HFFc6 (cell line): ENCODE measurements at places on chromosomes 5 and 9. TPM values are rescaled to one million over a fixed set of nuclear protein-coding genes. Genes with fewer than 3 reads are reported as not detected.

GRCh38 chr5:152364899-152365298 lies 40.2 kb downstream of the NMUR2 start:
- no peak for DNase-seq

GRCh38 chr5:171975262-171975876 lies 31.1 kb downstream of the FBXW11 start:
- DNase-seq = peak; percentile 18

DNA sequence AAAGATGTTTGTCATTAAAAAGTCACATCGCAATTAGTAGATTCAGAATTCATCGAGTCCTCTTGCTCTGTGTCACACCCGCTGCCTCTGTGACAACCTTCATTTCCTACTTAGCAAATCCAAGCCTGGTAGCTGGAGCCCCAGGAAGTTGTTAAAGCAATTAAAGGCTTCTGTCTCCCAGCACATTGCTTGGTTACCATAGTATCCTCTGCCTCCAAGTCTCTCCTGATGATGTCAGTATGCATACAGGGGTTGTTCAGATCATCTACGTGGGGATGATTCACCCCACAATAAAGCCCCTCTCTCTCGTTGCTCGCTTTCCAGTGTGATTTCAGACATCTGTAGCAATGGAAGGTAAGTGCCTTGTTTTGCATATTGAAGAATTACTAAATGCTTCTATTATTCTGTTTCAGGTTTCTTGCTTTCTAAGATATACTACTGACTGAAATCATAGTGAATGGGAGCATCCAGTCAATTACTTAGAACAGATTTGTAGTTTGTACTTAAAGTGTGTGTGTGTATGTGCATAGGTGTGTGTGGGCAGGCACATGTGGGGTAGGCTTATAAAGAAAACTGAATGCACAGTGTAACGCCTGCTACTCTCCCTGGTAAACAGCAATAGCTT lies 52.9 kb downstream of the PAM start:
- DNase-seq = peak; percentile 68

GRCh38 chr9:92350740-92351133 lies 25.0 kb downstream of the CENPP start:
- DNase-seq = no peak

- DNase-seq = no peak
Measured at GRCh38 chr5:133712562-133712961, 100.2 kb upstream of the FSTL4 start.

DNA sequence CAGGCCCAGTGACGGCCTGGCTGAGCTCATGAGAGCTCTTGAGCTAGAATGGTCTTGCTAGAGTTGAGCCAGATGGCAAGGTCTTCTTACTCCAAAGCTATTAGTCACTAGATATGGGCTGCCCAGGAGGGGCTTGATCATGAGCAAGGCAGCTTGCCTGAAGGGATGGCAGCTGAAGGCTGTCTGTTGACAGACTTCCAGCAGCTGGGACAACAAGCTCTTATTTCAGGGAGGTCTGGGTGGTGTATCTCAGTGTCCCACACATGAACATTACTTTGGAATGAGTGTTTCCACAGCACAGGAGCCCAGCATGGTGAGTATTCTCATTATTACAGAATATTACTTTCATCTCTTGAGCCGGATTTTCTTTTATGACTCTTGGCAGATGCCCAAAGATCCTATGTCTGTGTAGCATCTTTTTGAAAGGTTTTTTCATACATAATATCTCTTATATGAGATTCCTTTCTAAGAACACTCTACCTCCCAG lies 414.1 kb downstream of the ARHGEF28 start:
- peak; percentile 77 for DNase-seq

DNA sequence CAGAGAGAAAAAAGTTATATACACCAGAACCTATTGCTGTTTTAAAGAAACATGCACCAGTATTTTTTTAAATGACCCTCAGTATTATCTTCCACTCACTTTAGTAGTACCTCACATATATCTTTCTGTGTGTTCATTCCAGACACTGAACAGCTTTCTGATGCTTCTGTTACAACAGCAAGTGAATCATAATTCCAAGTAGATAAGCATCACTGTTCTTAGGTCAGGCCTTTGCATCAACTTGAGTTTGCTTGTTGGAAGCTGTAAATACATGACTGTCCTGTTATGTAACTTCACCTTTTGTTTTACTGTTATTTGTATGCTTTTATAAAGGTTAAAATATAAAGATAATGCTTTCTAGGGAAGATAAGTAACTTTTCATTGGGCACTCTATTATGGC lies 184.4 kb downstream of the ISL1 start:
- DNase-seq = peak; percentile 1

- DNase-seq = no peak
Measured at GRCh38 chr9:35464141-35465025, 25.5 kb upstream of the RUSC2 start.

DNA sequence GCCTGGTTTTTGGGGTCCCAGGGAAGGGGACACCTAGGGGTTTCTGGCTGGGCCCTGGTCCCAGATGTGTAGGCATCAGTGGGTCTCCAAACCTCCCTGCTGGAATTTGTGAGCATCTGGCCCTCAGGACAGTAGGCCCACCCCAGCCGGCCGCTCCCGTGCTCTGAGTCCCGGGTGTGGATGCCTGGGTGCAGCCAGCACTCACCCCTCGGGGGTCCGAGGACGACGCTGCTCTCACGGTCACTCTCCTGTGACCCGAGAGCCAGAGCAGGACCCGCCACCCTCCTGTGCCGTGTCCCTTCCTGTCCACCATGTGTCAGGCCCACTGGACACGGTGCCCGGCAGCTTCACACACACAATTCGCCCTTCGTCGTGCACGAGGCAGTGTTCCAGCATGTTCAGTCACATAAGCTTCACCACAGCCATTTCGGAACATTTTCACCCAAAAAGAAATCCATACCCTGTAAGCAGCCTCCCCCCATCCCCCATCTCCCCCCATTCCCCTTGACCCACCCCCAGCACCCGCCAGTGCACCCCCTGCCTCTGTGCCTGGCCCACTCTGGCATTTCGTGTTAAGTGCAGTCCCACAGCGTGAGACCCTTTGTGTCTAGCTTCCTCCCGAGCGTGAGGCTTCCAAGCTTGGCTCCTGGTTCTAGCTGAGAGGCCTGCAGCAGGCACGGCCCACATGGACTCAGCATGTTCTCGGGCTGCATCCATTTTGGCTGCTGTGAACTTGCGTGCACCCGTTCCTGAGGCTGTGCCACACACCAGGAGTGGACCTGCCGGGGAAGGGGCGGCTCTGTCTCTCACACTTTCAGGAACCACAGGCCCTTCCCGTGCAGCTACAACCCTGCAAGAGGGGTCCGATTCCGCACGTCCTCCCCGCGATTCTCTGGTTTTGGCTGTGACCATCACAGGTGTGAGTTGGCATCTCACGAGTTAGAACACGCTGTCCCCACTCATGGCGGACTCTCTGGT lies 40.5 kb downstream of the NKD2 start:
- no peak for DNase-seq

DNA sequence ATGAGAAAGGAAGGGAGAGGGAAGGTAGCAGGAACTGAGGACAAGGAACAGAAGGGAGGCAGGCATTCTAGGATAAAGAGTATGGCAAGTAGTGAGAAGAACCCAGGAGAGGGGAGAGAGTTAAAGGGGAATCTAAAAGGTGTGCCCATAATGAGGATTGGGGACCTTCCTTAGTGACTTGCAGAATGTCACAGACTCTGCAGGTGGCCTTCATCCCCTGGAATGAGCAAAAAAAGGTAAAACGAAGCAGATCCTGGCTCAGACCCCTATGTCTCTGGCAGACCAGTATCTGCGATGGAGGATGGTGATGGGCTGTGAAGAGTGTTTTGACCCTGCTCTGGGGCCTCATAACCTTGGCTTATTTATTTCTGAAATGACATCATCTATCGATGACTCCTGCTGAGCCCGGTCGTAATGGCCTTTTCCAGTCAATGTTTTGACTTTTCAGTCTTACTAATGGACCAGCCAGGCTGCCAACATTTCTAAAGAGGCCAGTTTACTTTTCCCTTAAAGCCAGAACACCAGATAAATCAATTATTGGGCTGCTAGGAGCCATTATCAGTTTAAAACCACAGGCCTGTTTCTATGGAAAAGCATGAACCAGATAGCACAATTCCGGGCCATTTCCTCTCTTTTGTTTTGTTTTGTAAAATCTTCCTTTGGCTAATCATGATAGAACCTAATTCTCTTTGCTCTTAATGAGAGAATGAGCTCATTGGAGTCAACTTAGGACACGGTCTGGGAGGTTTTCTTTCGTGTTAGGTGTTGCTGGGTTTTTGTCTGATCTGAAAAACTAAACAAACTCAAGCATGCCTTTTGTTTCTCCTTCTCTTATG lies 3.1 kb downstream of the TMOD1 start:
- no peak for DNase-seq

GRCh38 chr5:23459214-23459613 lies 48.2 kb upstream of the PRDM9 start:
- DNase-seq = no peak

- no peak for DNase-seq
Measured at GRCh38 chr9:94269264-94269663, 10.2 kb downstream of the ZNF169 start.

DNA sequence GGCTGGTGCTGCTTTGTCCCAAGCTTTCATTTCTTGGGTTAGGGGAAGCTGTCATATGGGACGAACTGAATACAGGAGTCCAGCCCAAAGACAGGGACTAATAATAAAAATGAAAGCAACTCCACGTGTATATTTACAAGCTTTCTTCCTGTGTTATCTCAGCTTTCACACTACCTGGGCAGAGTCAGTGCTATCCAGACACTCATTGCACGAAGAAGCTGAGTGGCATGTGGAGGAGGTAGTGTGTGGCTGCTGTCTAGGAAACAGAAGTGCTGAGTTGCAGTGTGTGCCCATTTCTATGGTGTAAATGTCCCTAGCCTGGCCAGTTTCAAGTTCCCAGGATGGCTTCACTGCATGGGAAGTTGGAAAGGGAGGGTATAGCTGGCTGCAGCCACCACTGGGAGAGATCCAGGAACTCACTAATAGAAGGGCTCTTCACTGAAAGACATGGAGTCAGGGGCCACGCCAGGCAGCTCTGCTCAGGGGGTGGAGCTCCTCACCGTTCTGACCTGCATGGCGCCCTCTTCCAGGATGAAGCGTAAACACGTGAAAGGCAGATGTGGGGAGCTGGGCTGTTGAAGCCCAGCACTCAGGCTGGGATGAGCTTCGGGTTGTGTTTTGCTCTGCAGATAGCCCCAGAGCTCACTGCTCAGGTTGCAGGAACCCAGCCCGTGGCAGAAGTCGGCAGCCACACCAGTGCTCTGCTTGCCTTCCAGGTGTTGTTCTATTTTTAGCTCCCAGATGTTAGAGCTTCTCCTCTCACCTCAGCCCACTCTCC lies 116.9 kb downstream of the IRX2 start:
- DNase-seq = no peak

DNA sequence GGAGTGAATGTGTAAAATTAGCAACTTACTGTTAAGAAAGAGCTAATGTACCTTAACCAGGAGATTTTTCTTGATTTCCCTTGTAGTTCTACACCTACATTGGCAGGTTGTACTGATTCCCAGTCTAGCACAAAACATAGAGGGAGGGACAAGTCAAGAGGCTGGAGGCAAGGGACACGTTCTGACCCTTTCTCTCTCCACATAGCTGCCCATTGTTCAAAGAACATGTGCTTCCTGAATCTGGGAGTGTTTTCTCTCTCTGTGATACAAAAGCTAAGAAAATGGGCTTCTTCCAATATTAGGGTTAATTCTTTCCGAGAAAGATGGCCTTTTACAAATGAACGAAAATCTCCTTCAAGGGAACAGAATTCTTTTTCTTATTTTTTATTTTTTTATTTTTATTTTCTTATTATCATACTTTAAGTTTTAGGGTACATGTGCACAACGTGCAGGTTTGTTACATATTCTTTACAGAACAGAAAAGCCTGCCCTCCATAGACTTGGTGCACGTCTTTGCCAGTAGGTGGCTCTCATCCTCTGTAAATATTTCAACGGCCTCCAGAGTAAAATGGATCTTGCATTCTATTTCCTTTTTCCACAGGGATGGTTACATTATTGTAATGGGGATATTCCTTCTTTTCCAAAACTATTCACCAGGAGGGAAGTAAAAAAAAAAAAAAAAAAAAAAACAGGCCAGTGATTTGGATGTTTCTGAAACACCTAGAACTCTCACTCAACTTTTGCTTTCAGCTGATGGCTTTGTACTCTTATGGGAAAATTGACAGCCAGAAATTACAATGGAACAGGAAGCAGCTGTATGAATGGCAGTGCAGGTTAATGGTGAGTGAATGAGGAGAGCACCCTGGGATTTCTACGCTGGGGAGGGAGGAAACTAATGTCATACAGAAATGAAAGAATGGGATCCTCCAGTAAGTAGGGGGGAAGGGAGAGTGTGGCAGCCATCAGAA lies 13.1 kb upstream of the IFNA5 start:
- peak; percentile 47 for DNase-seq

DNA sequence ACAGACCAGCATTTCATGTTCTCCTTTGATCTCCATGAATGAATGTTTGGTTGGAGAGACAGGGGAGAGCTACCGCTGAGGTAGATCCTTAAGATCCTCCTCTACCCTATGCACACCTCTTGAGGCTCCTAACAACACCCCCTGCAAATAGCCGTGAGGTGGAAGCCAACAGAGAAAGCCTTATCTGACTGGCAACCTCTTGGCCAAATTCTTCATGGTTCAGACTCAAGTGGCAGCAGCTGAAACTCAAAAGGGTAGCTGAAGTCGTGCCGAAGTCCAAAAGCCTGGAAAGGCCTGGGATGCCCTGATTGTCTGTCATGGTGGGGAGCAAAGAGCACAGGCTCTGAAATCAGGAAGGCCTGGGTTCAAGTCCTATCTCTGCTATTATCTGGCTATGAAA lies 184.9 kb downstream of the SEC61B start:
- DNase-seq = no peak

GRCh38 chr9:124590889-124591641 lies 83.9 kb upstream of the NR5A1 start:
- no peak for DNase-seq

GRCh38 chr9:98763986-98764745 lies 32.2 kb downstream of the ANKS6 start:
- peak; percentile 7 for DNase-seq

DNA sequence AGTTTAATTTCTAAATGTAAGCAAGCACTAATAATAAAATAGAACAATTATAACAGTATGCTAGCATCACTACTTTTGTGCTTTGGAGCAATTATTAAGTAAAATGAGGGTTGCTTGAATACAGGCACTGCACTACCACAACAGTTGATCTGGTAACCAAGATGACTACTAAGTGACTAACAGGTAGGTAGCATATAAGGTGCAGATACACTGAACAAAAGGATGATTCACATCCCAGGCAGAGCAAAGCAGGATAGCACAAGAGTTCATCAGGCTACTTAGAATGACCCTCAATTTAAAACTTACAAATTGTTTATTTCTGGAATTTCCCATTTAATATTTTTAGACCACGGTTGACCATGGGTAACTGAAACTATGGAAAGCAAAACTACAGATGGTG lies 48.0 kb upstream of the RGS7BP start:
- DNase-seq = no peak

- DNase-seq = no peak
Measured at GRCh38 chr9:81636255-81636599, 53.1 kb downstream of the TLE1 start.

The SNCAIP gene
- 0.09 to 1.9 TPM (median 0.28 TPM) in 3 replicates for total RNA-seq

The BTNL9 gene
- total RNA-seq = not detected in 3 replicates

The TMOD1 gene
- 0.42 and 0.60 TPM in 2 replicates for total RNA-seq

The SPEF2 gene
- total RNA-seq = 1.6 to 2.6 TPM (median 2.2 TPM) in 3 replicates

The SLC23A1 gene
- not detected in 3 replicates for total RNA-seq

The AP3S1 gene
- total RNA-seq = 110 to 114 TPM (median 111 TPM) in 3 replicates

The AGTPBP1 gene
- 8.2 and 8.6 TPM in 2 replicates for total RNA-seq

The PCDHGA5 gene
- 0.97 to 1.3 TPM (median 0.99 TPM) in 3 replicates for total RNA-seq

The NDST1 gene
- 148 to 203 TPM (median 174 TPM) in 3 replicates for total RNA-seq

The LHX6 gene
- not detected in 3 replicates for total RNA-seq

The C5orf46 gene
- total RNA-seq = not detected in 3 replicates

The RIMOC1 gene
- total RNA-seq = 35.8 to 41.4 TPM (median 37.7 TPM) in 3 replicates

The PCDHGB6 gene
- 0.99 to 1.4 TPM (median 1.1 TPM) in 3 replicates for total RNA-seq
